ENCODE measurements at places on chromosomes 2 and 18.

DNA sequence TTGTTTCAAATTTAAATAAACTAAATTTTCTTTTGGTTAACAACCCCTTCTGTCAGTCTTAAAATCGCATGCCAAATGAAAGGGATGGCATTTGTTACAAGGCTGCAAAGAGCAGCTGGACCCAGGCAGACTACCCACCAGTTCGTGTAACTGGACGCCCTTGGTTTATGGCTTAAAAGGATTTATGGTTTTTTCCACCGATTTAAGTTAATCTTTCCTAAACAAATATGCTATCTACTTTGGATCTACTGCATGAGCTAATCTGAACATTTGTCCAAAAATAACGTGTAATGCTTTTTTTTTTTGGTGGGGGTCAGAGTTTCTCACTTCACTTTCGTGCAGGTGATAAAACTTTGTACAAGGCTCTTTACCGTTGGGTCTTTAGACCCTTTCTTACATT, 62.9 kb downstream of the DIS3L2 start:
- DNase-seq: no peak

GRCh38 chr2:109636317-109636716, 22.2 kb downstream of the SOWAHC start:
- no peak for DNase-seq

- no peak for DNase-seq
Measured at GRCh38 chr18:63848159-63848558, 39.3 kb upstream of the SERPINB2 start.

GRCh38 chr2:222309361-222309760, 10.6 kb upstream of the PAX3 start:
- no peak for DNase-seq

- DNase-seq: no peak
Measured at GRCh38 chr2:100767810-100768806, 51.8 kb upstream of the NPAS2 start.

- no peak for DNase-seq
Measured at GRCh38 chr2:16365366-16365765, 300.3 kb downstream of the CYRIA start.

- DNase-seq: no peak
Measured at GRCh38 chr18:74139888-74140287, 7.7 kb downstream of the FBXO15 start.

DNA sequence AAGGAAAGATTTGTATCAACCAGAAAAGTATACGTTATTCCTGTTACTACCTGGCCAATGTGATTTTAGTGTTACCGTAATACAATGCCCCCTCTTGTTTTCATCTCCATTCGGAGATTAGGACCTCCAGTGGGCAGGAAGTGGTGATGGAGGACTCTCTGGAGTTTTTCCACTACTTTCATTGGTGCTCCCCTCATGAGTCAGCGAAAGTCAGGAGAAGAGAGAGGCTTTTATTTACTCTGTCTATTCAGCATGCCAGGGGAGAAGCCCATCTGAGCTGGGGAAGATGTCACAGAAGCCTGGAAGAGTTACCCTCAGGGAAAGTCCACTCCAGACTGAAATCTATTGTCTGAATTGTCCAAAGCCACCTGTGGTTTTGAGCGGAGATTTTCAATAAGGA, 88.2 kb upstream of the THUMPD2 start:
- no peak for DNase-seq

DNA sequence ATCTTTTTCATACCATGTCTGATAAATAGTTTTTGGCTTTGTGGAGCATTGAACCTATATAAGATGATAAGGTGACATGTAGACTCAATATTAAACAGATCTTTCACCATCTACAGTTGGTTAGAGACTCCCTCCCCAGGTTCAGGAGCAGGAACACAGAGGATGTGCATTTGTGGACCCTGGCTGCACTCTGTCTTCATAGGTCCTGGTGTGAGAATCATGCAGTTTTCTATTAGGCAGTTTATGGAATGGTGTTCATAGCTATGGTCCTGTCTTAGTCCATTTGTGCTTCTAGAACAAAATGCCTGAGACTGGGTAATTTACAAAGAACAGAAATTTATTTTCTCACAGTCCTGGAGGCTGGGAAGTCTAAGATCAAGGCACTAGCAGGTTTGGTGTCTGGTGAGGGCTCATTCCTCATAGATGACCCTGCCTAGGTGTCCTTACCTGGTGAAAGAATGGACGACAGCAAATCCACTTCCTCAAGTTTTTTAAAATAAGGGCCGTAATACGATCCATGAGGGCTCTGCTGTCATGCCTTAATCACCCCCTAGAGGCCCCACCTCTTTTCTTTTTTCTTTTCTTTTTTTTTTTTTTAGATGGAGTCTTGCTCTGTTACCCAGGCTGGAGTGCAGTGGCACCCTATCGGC, 35.3 kb upstream of the FAM98A start:
- DNase-seq: no peak

DNA sequence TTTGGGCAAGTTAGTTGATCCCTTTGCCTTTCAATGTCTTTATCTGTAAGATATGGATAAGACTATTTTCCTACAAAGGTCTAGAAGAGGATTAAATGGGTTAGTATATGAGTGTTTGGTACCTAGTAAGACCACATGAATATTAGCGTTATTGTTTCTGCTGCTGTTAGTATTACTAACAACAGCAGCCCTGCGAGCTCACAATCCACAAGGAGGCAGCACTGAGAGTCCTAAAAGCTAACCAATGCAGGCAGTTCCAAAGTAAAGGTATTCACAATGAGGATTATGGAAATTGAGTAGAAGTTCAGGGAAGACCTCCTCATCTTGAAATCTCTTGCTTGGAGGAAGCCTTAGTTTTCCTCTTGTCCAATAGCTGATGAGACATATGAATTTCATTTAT, 248.9 kb downstream of the TDRD15 start:
- no peak for DNase-seq

- no peak for DNase-seq
Measured at GRCh38 chr2:146038014-146038413, 1518.1 kb upstream of the ZEB2 start.

- DNase-seq: no peak
Measured at GRCh38 chr2:102099536-102100298, 42.8 kb upstream of the IL1R1 start.

GRCh38 chr2:230895536-230896345, 29.3 kb downstream of the GPR55 start:
- no peak for DNase-seq

GRCh38 chr2:30209227-30209626, 22.1 kb upstream of the LBH start:
- DNase-seq: no peak

DNA sequence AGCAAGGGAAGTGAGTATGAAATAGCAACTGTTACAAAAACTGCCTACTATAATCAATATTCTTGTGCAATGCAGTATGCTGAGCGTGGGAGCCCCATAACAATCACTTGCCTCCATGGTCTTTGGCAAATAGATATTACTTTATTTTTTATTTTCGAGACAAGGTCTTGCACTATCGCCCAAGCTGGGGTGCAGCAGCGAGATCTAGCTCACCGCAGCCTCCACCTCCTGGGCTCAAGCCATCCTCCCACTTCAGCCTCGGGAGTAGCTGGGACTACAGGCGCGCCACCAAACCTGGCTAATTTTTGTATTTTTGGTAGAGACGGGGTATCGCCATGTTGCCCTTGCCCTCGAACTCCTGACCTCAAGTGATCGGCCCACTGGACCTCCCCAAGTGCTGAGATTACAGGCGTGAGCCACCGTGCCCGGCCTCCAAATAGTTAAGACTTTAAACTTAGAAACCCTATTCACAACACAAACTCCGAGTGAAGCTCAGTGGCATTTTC, 1.2 kb upstream of the CCNT2 start:
- no peak for DNase-seq

- DNase-seq: no peak
Measured at GRCh38 chr2:227366769-227367426, 12.2 kb downstream of the TM4SF20 start.

All from T-helper 22 cell (primary cell).